Stimulated activated CD4-positive, alpha-beta T cell treated with anti-CD3 and anti-CD28 coated beads, Interleukin-12 subunit alpha, Interleukin-12 subunit beta, amount 100 ng/mL, for 48 hours (primary cell): ENCODE measurements at places on chromosomes 5 and 9.

GRCh38 chr5:53713978-53714666 is 153.7 kb downstream of the NDUFS4 start:
- no peak for DNase-seq

DNA sequence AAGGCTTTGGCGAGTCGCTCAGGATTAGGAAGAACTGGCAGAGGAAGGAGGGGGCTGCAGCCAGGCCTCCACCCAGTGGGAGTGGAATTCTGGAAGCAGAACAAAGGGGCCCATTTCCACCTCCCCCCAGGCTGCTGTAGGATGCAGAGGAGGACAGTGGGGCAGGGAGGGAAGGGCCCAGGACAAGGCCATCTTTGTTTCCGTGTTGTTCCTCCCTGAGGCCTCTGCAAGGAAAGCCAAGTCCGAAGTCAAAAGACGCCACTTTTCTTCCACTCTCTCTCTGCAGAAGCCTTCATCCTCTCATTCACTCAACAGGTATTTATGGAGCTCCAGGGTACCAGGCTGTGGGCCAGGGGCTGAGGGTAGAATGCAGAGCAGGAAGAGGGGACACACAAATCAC is 70.7 kb downstream of the ENTREP1 start:
- DNase-seq: no peak

- no peak for DNase-seq
Measured at GRCh38 chr5:6446042-6446441, 2.6 kb upstream of the UBE2QL1 start.

DNA sequence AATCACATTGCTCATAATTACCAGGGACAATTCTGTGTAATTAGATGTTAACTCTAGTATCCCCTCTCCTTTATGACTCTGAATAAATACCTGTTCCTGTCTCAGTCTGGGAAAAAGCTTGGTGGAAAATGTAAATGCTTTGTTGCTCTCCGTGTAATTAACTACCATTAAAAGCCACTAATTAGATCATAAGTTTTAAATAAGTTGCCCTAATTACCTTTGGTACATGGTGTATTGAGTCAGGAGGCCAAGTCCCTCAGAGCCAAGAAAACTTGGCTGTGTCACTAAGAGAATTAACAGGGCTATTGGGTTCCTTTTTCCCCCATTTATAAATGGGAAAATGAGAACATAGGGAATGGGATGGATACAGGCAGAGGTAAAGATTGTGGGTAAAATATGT is 617.6 kb downstream of the TLR4 start:
- no peak for DNase-seq

- DNase-seq: no peak
Measured at GRCh38 chr5:58496488-58496887, 5.3 kb downstream of the GAPT start.

DNA sequence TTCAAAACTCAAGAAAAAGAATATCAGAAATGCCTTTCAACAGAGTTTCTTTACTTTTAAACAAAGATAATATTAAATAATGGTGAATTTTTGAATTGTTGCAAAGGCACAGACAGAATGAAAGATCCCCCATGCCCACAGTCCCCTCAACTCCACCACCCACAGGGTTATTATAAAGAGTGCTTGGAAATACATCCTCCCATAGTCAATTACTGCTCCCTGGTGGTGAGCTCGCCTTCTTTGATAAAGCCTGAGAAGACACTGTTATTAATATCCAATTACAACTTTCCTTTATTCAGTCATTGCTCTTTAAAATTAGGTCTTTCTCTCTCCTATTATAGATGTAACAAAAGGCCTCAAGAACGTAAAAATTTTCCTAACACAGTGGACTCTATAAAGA is 490.2 kb upstream of the RORB start:
- DNase-seq: no peak

DNA sequence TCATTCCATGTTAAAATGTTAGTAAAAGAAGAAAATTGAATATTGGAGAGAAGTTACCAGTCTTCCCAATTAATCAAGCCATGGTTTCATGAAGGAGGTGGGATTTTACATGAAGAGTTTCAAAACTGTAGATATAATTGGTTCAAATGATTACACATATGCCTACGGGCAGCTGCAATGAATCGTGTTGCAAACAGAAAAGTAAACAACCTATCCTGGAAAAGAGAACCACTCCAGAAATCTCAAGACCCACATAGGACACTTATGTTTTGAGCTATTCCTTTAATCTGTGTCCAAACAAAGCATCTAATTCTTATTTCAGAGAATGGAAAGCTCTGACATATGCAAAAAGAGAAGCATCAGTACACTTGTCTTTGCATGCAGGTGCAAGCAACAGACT is 340.2 kb downstream of the NDUFS4 start:
- no peak for DNase-seq

DNA sequence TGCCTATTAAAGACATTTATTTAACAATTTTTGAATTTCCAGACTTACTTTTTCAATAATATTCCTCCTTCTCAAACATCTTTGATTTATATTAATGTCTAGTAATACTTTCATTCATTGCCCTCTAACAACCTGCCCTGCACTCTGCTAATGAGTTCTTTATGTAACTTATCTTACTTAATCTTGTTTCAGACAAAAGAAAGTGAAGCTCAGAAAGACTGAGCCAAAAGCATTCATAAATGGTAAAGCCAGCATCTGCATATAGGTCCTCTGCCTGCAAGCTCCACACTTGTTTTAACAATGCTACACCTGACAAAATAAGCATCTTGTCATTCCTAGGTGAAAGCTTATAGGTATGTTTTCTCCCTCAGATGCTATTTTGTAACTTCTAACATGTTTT is 2.4 kb upstream of the TNPO1 start:
- DNase-seq: no peak

- DNase-seq: no peak
Measured at GRCh38 chr5:132830436-132831094, at the start of gene SHROOM1. SHROOM1 (minus strand) TSS chr5:132830647; CDS start chr5:132826140, 4,507 bp downstream.

DNA sequence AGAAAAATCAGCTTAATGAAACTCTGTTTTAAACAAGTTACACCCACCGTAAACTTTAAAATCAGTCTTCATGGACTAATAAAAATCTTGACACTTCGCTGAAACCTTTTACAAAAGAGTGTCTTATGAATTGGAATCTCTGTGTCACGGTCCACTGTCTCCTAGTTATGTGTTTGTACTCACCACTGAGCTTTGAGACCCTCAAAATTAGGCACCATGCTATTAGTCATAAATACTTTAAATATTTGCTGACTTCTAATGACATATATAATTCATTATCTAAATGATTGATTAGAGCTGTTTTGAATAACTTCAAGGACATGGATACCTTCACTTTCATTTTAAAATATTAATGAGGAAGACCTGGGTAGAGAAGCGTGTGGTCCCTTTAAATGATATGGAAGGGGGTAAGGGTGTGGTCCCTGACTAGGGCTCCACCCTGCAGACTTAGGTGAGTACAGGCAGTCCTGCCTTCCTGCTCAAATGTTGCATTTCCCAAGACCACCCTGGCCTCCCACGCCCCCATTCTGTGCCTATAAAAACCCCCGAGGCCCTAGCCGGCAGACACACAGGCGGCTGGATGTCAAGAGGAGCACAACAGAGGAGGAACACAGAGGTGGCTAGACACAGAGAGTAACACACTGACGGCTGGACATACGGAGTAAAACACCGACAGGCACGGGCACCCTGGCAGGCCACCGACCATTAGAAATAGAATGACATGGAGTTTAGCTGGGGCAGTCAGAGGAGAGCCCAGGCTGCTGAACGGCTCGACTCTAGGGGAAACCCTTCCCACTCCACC is 179.0 kb upstream of the CDH9 start:
- no peak for DNase-seq

DNA sequence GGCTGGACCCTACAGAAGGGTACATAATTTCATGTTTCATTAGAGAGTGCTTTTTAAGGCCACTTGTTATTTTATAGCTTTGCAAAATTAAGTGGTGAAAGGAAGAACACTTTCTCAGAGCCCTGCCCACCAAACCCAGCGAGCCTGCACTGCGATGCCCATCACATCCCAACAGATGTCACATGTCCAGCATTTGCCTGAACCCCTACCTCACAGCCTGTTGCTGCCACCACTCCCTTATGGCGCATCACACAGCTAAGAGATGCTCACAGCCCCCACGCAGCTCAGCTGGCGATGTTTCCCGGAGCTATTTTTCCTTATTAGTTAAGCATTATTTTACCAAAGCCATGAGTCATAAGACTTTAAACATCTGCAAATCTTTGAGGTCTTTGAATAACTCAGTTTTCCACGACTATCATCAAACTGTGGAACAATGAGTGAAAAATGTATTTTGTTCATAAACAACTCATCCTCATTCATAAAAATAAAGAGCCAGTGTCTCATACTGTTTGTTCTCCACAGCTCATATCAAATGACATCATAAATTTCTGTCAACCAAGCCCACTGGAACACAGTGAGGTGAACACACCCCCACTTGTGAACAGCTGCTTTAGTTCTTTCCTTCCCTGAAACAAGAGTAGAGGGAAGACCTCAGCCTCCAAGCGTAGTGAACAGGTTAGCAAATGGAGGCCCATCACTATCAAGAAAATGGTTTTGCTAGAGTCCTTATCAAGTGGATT is 104.9 kb downstream of the SYK start:
- DNase-seq: no peak

DNA sequence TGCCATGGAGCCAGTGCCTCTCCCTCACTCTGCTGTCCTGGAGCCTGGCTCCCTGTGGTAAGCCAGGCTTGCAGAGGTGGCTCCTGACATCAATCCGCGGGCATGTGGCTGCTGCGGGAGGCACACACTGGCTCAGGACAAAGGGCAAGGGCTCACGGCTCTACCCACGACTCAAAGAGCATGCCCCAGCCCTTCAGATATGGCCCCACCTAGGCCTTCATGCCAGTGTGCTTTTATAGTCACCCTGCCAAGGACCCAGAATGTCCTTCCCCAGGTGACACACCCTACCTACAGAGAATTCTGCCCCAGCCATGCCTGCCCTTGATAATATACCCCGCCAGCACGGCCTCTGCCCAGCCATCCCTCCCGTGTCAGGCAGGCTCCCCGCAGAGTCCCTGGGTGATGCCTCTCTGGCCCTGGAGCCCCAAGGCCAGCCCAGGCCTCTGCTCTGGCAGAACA is 1.6 kb downstream of the MGAT4B start:
- no peak for DNase-seq

- no peak for DNase-seq
Measured at GRCh38 chr9:98869866-98870265, 62.4 kb downstream of the GALNT12 start.

DNA sequence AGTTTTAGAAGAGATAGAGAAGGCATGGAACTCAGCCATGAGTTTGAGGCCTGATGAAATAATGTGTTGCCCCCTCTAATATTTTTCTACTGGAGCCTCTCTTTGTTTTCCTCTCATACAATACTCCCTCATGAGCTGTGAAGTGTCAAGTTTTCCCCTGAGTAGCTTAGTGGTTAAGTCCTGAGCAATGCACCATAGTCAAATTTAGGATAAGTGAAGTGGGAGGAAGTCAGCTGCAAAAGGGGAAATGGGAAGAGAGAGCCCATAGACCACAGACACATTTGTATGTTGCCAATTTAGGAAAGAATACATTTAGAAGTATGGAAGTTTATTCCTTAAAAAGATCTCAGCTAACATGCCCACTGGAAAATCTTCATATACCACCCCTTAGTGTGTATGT is 171.5 kb upstream of the NREP start:
- no peak for DNase-seq

- DNase-seq: no peak
Measured at GRCh38 chr5:176167800-176168199, 70.4 kb upstream of the SIMC1 start.

DNA sequence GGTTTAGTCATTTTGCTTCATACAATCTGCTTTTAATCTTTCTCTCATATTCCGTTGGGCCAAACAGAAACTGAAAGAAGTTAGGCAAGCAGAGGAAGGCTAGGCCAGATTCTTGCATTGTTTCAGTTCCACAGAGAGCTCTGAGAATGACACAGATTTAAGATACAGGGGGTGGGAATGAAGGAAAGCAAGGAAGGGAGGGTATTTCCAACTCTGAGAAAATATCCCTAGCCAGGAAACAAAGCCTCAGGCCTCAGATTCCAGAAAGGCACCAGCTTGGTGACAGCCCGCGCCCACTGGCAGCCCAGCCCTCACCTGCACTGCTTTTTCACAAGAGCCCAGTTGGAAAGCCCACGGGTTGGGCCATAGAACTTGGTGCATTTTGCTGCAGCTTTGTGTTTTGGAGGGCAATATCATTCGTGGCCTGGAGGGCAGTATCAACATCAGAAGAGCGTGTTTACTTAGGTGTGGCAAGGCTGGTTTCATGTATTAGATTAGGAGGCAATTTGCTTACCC is 63.5 kb downstream of the ENC1 start:
- no peak for DNase-seq

DNA sequence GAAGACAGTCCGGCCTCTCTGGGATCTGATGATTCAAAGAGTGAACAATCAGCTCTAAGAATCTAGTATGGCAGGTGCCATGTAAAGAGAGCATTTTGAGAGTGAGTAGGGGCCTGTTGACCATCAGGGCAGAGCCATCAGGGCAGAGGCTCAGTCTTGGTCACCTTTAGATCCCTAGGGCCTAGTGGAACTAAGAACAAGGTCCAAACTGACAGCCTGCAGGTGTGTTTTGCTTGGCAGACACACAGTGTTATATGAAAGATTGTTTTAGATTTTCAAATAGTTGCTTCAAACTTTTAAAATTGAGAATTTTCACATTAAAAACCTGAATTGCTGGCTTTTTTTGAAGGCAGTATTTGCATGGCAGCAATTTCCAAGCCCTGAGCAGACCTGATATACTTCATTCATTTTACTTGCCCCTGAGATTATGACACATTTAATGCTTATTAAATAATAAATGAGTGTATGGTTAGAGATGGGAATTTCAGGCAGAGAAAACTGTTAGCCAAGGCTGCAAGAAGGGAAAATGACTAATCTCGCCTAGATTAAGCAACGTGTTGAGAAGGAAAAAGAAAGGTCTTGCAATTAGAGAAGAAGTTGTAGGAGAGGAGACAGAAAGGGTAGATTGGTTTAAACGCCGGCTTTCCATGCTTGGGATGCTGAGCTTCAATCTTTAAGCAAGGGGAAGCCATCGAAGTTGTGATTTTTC is 279.6 kb downstream of the ARRDC3 start:
- no peak for DNase-seq

- DNase-seq: no peak
Measured at GRCh38 chr5:57482671-57483106, at the start of gene ACTBL2. ACTBL2 (minus strand) TSS chr5:57482811; CDS start chr5:57482707, 104 bp downstream.

DNA sequence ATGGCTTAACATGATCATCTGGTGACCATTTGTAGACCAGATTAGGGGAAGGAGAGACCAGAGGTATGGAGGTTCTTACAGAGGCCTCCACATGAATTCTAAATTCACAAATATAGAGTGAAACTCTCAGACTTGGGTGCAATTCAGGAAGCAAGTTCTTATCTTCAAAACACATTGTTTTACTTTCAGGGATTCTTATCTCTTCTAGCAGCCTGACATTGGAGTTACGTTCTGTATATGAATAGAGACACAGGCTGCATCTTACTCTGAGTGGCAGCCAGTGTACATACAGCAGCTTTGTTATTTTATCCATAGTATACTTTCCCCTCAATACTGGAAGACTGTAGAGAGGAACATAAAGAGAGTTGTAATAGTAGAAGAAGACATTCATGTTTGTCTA is 1331.7 kb upstream of the WWC1 start:
- DNase-seq: no peak
